NCI-H2171 (cell line): ENCODE measurements at places on chromosomes 5 and 9.

DNA sequence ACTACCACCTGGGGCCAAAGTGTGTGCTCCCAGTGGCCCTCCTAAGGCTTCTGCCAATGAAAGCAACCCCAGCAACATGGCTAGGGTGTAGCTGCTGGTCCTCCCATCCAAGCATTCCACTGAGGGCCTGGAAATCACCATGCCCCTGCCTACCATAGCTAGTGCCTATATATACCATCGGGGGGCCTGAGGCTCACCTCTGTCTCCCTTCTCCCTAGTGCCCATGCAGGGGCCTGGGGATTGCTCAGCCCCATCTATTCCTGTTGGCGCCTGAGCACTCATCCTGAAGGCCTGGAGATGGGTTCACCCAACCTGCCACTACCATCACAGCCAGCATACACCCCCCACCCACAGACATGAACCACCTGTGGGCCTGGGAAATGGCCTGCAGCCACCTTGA lies 367.3 kb downstream of the RAB3C start:
- no peak for DNase-seq

- DNase-seq: no peak
Measured at GRCh38 chr9:77486968-77487367, 161.2 kb downstream of the GNA14 start.

- no peak for DNase-seq
Measured at GRCh38 chr9:133533857-133534256, 647 bp upstream of the ADAMTSL2 start.

DNA sequence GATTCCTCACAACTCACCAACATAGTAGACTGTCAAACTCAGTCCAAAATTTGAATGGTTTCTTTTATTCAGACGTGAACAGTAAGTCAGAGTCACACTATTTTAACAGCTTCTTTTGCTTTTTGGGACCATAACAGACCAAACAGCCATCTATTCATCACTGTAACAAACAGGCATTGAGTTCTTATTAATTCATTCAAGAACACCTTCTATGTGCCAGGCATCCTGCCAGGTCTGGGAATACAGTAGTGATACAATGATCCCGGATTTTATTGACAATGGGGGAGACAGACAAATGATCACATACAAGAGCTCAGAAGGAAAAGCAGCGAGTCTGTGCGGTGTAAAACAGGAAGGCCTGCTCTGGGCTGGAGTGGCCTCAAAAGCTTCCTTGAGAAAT lies 153.3 kb upstream of the ERCC6L2 start:
- no peak for DNase-seq

DNA sequence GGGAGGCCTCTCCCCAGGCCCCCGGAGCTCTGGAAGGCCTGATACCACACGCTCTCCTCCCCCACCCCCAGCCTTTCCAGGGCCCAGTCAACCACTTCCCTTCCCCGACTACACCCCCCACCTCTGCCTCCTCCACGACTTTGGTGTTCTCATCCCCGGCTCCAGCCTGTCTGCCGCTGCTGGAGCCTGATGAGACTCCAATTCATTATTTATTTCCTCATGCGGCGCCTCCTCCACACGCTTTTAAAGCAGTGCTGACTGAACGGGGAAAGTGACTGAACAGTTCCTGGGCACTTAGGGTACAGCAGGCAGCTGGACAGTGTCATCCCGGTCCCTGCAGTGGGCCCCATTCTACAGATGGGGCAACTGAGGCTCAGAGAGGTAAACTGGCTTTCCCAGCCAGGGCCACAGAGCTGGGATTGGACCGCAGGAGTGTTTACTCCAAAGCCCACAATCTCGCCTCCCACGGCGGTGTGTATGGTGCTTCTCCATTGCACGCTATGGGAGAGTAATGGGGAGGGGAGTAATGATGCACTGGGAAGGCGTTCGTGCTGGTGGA lies 15.9 kb upstream of the RPL26L1 start:
- DNase-seq: no peak

DNA sequence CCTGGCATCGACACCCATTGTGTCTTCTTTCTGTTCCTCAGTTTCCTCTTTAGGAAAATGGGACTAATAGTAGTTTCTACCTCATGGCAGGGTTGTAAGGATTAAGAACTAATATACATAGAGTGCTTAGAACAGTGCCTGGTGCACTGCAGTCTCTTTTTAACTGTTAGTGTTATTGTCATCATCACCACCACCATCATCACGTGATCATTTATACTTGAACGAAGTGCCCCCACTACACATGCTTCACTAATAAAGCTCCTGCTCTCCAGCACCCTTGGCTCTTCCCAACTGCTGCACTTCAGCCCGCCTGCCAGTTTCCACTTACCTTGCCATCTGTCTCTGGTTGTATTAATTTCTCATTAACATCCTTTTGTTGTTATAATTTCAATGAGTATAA lies 35.8 kb upstream of the MAST4 start:
- peak; percentile 52 for DNase-seq

GRCh38 chr5:12023614-12024241 lies 119.5 kb upstream of the CTNND2 start:
- DNase-seq: peak; percentile 25

GRCh38 chr5:151580239-151580638 lies 10.9 kb downstream of the FAT2 start:
- no peak for DNase-seq

DNA sequence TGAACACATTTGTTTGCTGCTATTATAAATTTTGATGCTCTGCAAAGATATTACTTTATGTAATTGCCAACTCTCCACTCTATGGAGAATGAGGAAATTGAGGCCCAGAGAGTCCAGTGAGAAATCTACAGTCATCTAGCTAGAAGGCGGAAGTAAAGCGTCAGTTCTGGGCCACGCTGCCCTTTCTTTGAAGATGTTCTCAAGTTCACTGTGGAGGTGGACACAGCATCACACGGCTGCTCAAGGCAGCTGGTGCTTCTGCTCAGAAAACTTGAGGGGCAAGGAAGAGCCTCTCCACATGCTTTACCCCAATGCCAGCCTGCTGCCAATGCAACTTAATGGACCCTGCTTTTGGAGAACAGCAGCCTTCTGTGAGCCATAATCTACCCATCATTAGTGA lies 96.3 kb downstream of the TTLL11 start:
- DNase-seq: no peak

DNA sequence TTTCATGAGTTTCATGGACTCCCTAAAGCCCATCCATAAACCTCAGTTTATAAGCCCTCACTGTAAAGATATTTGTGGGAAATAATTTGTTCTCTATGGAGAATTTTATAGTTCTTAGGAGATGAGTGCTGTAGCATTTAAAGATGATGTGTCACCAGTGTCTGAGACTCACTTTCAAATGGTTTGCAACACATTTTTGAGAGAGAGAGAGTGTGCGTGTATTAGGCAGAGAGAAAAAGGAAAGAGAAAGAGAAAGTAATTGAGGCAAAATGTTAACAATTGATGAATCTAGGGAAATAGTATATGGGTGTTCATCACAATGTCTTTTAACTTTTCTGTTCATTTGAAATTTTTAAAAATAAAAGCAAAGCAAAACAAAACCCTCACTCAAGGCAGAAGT lies 479.0 kb downstream of the ZSWIM6 start:
- no peak for DNase-seq

DNA sequence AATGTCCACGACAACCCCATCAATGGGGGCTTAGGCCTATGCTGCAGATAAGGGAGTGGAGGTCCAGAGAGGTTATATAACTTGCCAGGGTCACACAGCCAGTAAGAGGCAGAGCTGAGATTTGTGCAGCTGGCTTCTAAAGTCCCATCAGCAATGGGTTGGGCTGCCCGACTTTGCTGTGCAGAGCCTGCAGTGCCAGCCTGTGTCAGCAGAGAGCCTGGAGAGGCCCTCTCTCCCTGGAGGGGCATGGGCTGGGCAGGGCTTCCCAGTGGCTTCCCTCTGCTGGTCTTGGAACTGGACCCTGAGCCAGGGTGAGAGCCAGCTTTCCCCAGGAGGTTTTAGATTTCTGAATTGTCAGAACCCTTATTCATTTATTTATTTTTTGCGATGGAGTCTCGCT lies 77.2 kb upstream of the RAPGEF1 start:
- no peak for DNase-seq

GRCh38 chr5:74885170-74885569 lies 19.0 kb upstream of the FAM169A start:
- no peak for DNase-seq

DNA sequence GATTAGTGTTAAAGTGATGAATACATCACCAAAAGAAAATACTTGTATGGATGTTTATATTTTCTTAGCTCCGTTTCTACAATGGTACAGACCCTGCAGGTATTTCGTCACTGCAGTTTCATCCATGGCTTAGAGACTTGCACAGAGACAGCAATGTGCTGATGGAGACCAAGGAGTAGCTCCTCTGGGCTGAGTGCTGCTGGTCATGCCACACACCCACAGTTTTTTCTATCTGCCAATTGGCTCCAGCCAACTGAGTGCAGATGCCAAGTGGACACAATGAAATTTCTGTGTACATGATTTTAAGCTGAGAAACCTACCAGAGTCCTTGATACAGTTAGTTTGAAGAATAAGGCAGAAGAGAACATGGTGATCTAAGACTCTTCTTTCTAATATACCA lies 145.9 kb upstream of the ADCY2 start:
- no peak for DNase-seq

GRCh38 chr9:89474939-89475338 lies 23.0 kb downstream of the SEMA4D start:
- DNase-seq: no peak

DNA sequence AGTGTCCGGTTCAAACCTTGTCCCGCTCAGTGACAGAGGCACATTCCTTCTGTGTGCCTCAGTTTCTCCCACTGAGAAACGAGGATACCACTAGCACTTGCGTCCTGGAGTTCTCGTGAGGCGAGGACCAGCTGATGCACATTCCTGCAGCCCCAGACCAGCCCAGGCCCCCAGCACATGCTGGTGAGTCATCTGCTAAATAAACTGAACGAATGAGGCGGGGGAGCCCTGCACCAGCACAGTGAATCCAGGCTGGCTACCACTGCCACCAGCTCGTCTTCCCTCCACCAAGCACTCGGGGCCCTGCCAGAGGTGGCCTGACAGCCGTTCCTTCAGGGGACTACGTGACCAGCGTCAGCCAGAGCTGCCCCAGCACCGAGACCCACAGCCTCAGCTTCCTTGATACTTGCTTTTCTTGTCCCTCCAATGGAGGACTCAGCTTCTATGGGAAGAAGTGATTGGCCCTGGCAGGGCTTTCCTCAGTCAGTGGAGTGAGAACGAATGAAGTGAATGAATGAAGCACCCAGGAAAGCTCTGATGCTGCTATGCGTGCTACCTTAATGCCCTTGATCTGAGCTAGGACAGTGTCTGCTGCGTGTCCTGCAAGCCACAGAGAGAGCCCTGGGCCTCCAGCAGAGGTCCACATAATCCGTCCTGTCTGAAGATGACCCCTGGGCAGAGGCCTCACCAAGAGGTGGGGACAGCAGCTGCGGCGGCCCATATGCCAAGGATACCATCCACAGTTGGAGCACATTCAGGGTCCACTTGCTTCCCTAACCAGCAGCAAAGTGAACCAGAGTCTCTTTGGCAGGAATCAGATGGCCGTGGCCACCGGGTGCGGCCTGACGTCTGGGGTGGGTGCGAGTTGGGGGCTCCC lies 13.5 kb upstream of the BARX1 start:
- DNase-seq: no peak

DNA sequence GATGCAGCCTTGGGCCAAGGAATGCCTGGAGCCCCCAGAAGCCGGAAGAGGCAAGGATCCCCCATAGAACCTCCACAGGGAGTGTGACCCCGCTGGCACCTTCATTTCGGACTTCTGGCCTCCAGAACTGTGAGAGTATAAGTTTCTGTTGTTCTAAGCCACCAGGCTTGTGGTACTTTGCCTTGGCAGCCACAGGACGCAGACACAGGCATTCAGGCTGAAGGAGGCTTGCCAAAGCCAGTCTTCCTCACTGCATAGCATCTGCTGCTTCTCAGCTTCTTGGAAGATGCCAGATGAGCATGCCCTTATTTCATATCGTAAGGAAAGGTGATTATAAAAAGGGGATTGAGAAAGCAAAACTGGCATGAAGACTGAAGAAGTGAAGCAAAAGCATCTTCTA lies 61.1 kb upstream of the TAS2R1 start:
- DNase-seq: no peak

- peak; percentile 85 for DNase-seq
Measured at GRCh38 chr5:1751026-1751863, 48.4 kb downstream of the MRPL36 start.

DNA sequence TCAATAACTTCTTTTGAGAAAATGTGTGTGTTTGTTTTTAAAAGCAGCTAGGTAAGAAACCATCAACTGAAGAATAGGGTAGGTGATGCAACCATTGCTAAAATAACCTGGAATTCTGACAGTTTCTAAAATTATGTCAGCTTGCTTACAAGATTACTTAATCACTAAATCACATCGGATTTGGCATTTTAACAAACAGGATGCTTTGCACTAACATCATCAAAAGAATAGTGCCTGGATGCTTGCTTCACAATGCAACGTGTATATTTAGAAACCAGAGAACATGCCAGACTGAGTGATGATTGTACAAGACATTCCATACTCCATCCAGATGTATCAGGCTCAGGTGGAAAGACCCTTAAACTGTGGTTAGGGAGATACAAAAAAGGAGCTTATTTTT lies 43.9 kb downstream of the PAM start:
- DNase-seq: no peak

DNA sequence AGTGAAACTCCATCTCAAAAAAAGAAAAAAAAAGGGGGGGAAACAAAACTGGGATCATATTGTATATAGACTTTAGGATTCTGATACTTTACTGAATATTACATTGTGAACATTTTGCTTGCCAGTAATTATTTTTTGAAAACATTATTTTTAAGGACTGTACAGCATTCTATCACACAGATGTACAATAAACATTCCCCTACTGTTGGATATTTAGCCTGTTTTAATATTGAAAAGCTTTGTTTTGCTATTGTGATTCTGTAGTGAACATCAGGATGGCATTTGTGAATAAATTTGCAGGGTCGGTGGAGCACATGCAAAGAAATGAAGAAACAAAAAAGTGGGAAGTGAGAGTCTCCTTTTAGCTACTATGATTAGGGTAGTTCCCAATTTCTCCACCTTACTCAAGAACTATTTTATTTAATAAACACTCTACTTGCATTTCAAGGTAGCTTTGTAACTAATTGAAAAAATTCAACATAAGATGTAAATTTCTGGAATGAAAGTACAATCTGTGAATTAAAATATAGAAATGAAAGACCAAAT lies 18.7 kb downstream of the RASGRF2 start:
- no peak for DNase-seq

DNA sequence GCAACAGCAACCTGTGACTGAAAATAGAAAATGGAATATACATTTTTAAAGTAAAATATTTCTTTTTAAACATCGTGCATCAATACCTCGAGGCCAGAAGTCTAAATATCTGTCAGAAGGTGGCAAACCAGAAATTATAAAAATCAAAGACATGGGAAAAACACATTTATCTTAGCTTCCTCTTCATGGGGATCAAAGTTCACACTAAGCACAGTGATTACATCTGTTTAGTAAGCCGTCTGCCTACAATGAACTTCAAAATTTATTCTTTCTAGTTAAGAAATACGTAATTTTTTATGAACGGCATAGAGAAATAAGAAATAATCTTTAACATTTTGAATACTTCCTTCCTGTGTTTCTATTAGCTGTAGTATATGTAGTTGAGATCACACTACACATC lies 17.9 kb upstream of the SV2C start:
- no peak for DNase-seq

- DNase-seq: no peak
Measured at GRCh38 chr5:36481454-36482120, 124.8 kb upstream of the SLC1A3 start.

GRCh38 chr9:78777747-78778146 lies 480.8 kb downstream of the PSAT1 start:
- DNase-seq: no peak
